ENCODE measurements at places on chromosomes 12 and 14.

DNA sequence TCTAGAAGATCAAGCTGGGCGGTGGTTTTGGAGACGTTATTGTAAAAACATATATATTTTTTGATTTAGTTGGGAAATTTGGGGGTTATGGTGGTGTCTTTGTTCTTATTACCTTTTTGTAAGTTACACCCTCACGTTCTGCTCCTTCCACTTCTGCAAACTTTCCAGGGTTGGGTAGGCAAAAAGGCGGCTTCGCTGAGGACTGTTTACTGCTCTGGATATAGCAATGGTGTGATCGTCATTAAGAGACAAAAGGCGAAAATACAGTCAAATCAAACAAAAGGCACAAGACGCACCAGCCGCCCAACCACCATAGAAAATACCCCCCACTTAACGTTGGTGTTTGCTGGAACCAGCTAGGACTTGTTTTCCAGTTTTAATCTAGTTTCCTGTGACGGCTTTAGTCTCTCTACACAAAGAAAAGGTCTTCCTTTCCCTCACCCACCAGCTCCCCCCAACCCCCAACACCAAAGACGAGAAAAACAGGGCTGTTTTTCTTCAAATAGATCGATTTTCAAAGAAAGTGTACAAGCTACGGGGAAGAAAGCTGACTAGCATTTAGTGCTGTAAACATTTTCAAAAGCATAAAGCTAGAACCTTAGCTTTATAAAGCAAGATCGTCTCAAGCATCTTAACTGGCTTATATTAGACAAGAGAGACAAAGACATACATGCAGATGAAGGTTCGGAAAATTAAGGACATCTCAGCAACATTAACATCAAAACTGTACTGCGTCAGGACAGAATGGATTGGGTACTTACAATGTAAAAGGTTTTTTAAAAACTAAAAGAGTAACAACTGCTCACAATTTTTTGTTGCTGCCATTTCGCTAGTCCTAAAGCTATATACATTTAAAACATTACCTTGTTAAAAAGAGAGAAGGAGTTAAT lies 2.0 kb upstream of the SETD1B start:
- no peak for DNase-seq

DNA sequence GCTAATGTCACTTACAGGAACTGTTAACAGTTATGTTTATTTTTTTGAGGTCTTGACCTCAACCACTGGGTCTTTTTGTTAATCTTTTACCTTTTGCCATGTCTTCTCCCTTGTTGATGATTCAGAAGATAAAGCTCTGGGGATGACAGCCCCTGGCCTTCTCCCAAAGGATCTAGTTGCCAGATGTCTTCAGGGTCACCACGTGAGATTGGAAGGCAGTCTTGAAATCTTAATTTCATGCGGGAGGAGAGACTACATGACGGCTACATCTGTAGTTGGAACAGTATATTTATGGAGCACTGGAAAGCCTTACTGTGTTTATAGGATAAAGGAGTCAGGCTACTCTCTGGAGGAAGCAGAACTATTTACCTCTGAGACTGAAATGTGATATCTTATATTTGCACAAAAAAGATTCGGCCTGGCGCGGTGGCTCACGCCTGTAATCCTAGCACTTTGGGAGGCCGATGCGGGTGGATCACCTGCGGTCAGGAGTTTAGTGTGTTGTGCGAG lies 5.6 kb downstream of the MLEC start:
- DNase-seq = no peak

DNA sequence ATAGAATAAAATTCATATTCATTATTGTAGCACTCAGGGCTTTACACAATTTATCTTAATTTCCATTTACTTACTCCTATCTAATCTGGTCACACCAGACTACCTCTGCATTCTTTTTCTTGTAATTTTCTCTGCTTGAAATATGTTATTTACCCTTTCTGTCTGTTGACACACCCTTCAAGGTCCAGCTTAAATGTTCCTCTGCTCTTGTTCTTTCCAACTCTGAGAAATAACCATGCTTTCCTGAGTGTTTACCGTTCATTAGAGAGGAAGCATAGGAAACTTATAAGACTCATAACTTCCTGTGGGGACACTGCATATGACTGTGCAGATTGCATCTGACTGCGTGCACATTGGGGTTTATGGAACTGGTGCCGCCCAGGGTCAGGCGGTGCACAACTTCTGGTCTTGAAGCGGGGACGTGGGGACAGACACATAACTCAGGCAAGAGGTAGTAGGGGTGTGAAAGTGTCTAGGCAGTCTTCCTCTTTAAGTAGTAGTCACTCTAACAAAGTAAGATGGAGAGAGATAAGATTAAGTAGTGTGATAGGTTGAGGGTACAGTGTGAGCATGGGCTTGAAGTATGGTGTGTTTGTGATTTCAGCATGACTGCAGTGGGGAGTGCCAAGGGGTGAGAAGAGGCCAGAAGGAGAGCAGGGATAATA lies 42.6 kb upstream of the FOXJ2 start:
- no peak for DNase-seq

GRCh38 chr12:32285489-32285888 lies 113.9 kb upstream of the FGD4 start:
- DNase-seq = no peak

DNA sequence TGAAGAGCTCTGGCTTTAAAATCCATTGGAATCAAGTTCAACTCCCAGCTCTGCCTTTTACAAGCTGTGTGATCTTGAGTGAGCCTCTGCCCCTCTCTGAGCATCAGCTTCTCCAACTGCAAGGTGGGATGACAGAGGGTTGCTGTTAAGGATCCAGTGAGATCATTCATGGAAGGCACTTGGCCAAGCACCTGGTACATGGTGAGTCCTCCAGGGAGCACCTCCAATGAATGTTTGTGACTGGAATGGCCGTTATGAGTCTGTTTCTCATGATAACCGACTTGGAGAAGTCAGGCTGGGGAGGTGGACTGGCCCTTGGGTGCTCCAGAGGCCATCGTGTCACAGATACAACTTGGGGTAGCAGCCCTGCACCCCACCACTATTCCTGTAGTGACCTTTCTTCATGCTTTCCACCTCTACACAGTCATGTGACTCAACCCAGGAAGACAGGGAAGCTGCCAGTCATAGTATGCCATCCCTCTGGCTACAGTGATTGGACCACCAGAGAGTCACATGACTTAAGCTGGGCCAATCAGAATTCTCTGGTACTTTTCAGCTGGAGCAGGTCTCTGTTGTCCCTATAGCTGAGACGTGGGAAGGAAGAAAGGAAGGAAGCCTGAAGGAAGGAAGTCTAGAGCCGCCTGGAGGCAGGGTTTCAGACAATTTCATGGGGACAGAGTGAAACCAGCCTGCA lies 146.5 kb upstream of the MYL2 start:
- DNase-seq = no peak

GRCh38 chr14:37253905-37254304 lies 56.2 kb downstream of the MIPOL1 start:
- no peak for DNase-seq

GRCh38 chr14:89641495-89642175 lies 224.6 kb upstream of the FOXN3 start:
- no peak for DNase-seq

DNA sequence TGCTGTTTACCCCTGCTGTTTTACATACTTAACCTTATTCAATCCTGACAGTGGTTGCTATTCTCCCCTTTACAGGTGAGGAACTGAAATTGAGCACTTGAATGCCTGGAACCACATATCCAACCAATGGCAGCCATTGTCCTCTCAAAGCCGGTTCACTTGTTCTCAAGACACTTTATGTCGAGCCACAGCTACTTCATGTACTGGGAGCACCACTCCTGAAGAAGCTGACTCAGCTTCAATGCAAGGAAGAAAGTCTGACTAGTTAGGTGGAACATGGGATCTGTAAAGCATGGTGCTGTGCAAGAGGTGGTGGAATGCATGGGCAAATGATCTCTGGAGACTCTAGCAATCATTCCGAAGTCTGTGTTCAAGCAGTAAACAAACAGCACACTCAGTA lies 113.9 kb upstream of the CPM start:
- DNase-seq = no peak

GRCh38 chr12:69275471-69275891 lies 36.1 kb downstream of the CPSF6 start:
- no peak for DNase-seq

DNA sequence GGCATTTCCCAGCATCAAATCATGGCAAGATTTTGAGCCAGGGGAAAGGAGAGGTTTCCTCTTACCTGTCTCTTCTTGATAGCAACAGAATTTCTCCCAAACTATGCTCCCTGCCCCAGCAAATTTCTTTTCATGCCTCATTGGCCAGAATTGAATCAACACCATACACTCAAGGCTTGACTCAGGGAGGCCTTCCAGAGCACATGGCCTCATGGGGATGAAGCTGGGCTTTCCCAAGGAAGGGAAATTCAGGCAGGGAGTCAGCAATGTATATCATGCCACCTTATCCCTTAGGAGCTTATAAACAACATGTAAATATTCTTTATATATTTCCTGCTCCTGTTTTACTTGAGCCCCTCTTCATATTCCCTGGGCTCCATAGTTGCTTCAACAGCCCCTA lies 62.1 kb downstream of the ARF6 start:
- no peak for DNase-seq

DNA sequence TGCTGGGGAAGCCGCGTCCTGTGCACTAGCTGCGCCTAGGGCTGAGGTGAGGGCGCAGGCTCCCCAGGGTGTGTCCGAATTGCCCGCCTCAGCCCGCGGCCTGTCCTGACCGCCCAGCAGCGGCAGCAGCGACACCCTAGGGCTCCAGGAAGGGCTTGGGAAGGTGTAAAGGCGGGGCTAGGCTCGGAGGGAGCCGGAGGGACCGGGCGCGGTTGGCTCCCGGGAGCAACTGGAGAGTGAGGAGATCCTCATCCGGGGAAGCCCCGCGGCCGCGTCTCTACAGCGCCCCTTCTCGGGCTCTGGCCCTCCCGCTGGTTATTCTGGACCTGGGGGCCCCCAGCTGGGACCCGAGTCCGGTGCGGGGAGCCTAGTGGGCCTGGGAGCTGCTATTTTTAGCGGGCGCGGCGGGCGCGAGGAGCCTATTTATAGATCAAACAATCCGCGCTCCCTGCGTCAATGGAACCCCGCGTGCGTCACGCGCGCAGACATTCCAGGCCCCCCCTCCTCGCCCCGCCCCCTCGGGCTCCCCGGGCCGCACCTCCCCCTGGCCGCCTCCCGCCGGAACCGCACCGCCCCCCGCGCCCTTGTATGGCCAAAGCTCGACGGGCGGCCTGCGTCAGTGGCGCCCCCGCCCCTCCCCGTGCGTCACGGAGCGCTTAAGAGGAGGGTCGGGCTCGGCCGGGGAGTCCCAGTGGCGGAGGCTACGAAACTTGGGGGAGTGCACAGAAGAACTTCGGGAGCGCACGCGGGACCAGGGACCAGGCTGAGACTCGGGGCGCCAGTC lies at the start of gene NR4A1:
Gene NR4A1 (plus strand): TSS at position 685 of the 784 bp plus-strand sequence. CDS start 2,887 bp downstream, outside the sequence.
- DNase-seq = peak; percentile 84

GRCh38 chr12:91918431-91918830 lies 227.2 kb downstream of the BTG1 start:
- no peak for DNase-seq

DNA sequence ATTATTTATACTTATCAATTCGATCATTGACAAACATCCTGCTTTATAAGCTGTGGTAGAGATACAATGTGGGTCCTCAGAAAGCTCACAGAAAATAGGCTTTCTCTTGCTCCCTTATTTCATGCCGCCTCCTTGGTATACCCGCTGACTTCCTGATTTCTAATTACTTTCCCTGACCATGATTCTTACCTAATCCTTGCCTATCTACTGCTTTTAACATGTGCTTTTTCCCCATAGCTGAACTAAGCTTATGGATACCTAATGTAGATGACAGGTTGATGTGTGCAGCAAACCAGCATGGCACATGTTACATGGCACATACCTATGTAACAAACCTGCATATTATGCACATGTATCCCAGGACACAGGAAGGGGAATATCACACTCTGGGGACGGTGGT lies 65.1 kb downstream of the ITPR2 start:
- no peak for DNase-seq

DNA sequence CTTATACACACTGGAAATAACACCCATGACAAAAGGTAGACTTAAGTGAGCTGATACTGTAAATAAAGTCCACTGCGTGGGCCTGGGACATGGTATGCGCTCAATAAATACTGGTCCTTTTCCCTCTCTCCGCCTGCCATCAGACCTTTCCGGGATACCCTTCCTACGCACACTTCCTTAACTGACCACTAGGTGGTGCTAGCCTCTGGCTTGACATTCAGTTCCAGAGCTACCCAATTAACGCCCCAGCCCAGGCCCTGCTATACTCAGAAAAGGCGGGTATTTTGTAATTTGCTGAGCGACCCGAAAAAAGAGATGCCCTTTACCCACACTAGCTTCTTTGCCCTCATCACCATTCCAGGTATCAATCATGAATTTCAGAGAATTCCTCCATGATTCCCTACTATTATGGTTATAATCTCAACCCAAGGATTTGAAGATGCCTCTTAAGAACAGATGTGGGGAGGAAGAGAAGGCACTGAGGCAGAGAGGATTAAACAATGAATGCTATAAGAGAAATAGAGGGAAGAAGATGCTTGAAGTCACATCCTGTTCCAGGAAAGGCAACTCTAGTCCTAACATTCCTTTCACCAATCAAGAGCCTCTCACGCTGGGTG lies 3.9 kb upstream of the LRP1 start:
- DNase-seq = peak; percentile 80

GRCh38 chr14:38524636-38525509 lies 269.0 kb upstream of the CLEC14A start:
- DNase-seq = no peak

- no peak for DNase-seq
Measured at GRCh38 chr14:79476552-79476951, 734.8 kb downstream of the DIO2 start.

- no peak for DNase-seq
Measured at GRCh38 chr12:121872546-121873215, 14.0 kb upstream of the HPD start.

GRCh38 chr12:51311389-51311788 lies 12.6 kb downstream of the BIN2 start:
- DNase-seq = no peak

DNA sequence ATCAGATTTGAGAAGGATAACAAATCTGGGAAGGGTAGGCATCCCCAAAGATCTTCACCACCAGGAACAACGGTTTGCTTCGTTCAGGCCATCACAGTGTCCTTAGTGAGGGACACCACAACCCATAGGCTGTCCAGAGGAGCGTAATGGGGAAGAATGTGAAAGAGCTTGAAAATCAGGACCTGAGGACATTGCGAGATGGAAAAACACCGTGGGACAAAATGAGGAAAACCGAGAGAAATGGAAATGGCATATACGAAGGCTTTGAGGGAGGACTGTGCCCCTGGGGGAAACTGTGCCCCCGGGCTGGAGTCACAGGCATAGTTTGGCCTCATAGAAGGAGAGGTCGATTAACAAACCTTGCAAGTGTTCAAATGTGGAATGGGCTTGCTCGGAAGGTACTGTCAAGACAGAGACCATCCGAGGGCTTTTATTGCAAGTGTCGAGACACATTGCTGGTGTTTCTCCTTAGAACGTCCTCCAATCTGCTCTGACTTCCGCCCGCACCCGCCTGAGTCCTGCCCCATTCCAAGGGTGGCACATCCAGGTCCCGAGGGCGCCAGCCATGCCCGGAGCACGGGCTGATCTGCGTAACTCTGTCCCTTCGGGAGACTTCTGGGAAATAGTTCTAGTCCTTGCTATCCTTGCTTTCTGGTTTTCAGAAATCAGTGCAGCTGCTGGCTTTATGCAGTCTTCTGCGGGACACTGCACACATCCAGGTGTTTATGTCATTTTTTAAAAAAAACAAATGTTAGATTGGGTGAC lies 885 bp upstream of the PALS1 start:
- no peak for DNase-seq

Data from glutamatergic neuron (in vitro differentiated cells).